Right renal cortex interstitium (tissue), 3 donors: ENCODE measurements at places on chromosomes 4 and X.

DNA sequence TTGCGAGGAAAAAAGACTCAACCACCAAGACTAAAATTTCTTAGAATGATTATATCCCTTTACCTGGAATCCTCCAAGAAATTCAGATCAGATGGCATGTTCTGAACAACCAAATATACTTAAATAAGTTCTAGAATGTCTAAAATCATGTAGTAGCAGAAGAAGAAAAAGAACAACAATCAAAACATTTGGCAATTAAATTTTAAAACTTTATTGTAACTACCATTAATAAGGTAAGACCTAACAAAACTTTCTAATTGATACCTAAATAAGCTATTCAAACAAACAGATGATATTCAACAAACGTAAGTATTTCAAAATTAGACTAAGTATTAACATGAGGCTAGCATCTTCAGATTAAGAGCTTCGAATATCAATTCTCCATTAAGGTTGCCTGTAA, 4.3 kb downstream of the THOC2 start:
- no peak for DNase-seq

DNA sequence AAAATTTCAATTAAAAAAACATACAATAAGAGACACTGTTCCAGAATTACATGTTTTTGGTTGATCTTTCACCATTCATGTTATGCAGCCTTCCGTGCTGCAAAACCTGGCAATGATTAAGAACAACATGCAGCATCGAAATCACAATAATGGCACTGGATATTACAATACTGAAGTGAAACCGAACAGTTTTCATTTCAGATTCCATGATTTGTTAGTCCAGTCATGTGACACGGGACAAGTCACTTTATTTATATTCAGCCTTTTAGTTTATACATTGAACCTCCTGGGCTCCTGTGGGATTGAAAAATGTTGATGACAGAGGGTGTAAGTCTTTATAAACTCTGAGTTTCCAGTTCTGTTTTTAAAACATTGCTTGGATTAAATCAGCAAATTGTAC, 142.5 kb upstream of the TTC29 start:
- no peak for DNase-seq

GRCh38 chr4:171221181-171221580, 592.0 kb upstream of the GALNTL6 start:
- no peak for DNase-seq

DNA sequence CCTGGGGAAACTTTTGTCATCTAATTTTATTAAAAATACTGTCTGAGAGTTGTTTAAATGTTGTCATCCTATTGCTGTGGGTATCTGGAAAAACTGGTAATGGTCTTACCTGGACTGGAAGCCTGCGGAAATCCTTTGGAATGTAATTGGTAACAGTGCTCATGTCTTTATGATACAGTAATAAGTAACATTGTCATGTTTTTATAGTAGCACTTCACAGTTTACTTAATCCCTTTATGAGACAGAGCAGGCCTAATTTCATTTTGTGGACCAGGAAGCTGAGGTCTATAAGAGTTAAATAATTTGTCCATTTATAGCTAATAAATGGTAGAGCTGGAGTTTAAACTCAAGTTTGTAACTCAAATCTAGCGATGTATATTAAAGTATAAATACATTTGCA, 88.3 kb downstream of the TRAPPC11 start:
- no peak for DNase-seq

GRCh38 chrX:21379991-21380390, 5.8 kb downstream of the CNKSR2 start:
- no peak for DNase-seq

GRCh38 chr4:2599304-2599654, 62.8 kb downstream of the FAM193A start:
- DNase-seq = no peak

DNA sequence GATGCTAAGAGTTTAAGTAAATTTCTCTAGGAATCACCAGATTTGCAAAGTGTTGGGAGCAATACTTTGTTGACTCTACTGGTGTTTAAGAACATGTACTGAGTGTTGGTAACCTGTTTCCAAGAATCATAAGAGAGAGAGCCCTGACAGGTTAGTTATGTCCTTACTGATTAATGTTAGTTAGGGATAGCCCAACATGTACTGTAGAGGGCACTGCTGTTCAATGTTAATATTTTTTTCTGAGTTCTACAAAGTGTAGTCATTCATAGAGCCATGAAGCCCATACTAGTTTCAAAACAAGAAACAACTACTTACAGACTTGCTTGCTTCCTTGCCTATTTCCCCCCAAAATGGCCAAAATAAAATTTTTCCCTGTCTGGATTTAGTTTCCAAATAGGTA, 11.9 kb downstream of the TMPRSS11D start:
- no peak for DNase-seq

DNA sequence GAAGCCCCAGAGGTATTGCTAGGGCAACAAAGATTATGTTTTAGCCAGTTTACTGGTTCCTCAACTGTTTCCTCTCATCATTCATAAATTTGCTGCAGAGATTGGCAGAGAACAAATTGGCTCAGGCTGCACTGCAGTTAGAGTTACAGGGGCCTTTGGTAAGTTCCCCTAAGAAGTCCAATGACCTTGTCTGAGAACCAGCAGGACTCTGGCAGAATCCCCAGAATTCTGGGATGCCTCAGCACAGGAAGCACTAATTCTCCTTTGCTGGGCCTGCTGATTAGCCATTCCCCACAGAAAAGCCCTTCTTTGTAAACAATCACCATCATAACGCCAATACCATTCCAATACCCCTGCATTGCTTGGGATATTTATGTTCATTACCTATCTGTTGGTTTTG, 151.3 kb downstream of the USP46 start:
- no peak for DNase-seq
